ENCODE measurements at places on chromosomes 3 and 15.

GRCh38 chr3:34969513-34969912, 669.8 kb upstream of the ARPP21 start:
- no peak for DNase-seq

GRCh38 chr15:29968099-29968894, 114.5 kb upstream of the GOLGA8J start:
- no peak for DNase-seq

DNA sequence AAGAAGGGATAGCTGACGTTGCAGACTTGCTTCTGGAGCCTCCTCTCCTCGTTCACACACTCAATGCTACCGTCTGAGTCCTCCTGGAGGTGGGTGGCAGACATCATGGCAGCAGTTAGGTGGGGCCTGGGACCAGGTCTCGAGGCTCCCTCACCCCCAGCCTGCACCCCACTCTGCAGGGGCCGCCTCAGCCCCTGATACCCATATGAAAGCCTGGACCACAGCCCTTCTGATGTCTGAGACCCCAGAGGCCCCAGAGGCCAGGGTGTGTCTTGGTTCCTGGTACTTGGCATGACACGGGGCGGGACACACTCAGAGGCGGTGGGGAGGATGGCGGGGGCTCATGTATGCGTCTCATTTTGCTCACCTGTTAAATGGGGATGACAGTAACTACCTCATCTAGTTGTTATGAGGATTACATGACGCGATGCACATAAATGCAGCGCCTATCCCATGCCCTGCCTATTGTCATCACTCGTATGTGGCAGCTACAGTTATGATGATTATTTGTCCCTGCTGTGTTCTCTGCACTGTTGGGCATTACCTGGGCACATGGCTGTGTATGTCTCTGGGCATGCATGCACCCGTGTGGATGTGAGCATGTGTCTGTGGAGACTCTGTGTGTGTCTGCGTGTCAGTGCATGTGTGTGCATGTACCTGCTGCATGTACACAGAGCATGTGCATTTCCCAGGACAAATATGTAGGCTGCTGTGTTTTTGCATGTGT, 39.9 kb downstream of the FEM1B start:
- DNase-seq, result no peak

DNA sequence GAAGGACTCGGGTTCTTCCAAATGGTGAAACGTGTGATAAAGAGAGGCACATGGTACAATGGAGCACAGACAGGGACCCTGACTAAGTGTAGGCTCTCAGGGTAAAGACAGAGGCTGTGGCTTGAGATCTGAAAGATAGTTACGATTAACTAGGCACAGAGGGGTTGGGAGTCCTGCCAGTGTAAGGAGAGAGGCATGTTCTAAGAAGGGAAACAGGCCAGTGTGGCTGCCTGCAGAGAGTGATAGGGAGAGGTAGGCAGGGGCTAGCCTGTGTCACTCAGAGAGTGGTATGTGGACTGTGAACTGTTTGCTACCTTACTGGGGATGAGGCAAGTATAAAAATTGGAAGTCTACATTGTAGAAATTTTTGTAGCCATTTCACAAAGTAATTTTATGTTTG, 109.5 kb downstream of the PEX5L start:
- no peak for DNase-seq

- no peak for DNase-seq
Measured at GRCh38 chr3:39292961-39293360, 13.1 kb upstream of the CX3CR1 start.

DNA sequence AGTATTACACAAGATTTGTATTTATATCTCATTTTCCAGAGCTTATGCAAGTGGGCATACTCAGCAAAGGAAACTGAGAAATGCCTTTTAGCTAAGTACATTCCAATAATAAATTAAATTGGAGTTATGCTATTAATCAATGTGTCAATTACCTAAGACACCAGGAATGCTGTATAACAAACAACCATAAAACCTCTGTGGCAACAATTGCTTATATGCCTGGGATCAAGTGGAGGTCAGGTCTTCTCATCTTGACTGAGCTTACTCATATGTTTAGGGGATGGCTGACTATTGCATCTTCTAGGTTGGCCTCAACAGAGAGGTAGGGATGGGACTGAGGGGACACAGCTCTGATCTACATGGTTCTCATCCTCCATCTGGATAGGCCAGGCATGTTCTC, 30.7 kb downstream of the CD200R1L start:
- no peak for DNase-seq

DNA sequence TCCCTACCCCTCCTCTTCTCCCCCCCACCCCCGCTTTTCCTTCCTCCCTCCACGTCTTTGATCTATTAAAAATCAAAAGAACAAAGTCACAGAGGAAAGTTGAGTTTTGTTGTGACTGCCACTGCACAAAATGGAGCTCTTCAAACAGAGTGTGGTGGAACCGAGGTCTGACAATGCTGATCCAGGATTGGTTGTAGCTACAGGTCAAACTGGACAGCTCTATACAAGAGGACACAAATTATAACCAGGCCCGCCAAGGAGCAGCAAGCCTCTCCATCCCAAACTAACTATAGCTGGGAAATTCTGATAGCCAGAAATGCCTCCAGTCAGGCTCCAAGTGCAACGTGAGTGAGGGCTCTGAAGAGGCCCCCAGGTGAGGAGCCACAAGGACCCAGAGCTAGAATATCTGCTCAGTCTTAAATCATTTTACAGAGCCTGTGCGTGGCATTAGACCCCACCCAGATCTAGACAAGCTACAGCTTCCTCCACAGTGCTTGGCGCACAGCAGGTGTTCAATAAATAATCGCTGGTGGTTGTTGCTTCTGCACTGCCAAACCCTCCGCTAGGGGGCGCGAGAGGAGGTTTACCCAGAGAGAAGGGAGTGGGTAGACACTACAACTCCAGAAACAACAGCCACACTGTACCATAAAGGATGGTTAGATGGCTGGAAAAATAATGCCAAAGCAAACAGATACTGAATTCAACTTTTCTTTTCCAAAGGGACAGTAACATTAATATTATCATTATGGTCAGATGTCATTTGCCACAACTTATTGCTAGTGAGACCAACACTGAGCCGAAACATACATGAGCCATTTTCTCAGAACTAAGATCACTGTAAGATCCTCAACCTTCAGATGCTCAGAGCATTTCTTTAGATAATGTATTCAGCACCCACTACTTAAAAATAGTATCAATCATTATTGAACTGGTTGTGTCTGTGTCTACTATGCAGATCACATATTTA, 44.6 kb downstream of the ZIC4 start:
- DNase-seq, result peak; percentile 3

- DNase-seq, result peak; percentile 18
Measured at GRCh38 chr15:62390791-62391640, 225.9 kb upstream of the C2CD4B start.

GRCh38 chr15:60460931-60461330, 18.0 kb downstream of the ICE2 start:
- no peak for DNase-seq

DNA sequence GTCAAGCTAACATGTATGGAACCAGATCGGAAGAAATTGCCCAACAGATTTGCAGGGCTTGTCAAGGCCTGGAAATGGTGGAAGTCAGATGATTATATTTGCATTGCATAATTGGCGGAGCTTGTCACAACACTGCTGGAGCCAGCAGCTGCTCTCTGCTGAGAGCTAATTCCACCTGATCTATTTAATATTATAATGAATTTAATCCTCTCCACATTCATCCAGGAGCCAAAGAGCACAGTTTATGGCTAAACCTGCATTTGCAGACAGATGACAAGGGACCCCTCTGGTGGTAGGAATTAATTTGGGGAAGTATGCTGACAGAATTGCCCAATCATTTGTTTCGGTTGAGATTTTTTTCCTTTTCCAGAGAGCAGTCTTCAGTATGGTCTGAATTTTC, 730.2 kb downstream of the TUSC7 start:
- DNase-seq, result no peak

- no peak for DNase-seq
Measured at GRCh38 chr3:105799286-105799685, 69.5 kb downstream of the CBLB start.

- DNase-seq, result no peak
Measured at GRCh38 chr3:59759298-59760031, 709.6 kb upstream of the CFAP20DC start.

DNA sequence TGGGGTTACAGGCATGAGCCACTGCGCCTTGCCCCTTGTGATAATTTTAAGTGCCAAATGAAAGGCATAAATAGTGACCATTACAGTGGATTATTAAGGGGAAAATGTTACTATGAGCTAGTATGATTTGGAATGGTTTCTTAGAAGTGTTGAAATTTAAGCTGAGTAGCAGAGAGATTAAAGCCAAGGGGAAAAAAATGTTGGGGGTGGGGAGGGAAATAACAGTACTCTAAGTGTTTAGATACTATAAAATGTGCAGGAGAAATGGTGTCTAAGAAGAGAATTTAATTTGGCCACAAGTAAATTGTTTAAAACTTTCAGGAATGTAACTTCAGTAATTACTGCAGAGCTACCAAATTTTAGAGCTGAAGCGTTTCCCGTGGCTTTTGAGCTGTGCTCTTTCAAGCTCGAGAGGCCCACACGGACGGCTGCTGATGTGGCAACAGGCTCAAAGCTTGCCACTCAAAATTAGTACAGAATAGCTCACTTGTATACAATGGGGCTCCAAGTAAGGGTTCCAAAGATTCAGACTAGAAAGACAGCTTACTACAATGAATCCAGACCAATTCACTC, 23.9 kb upstream of the SLC12A8 start:
- DNase-seq, result no peak

DNA sequence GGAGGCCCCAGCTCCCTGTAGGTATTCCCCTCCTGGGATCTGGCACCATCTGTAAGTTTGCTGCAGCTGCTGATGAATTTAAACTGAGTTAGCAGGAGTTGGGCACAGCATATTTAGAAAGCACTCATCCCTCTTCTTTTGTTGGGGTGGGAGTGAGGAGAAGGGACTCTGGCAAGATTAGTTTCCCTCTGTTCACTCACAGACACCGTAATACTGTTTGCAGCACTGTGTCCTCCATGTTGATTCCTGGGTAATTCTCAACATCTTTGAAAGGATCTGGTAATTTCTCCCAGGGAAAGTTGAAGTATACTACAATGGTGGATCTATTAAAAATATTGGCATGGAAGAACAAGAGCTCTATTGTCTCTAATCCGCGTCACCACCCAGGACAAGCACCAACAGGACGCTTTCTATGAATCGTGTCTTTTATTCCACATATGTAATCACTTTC, 173.3 kb downstream of the RBMS3 start:
- DNase-seq, result no peak

DNA sequence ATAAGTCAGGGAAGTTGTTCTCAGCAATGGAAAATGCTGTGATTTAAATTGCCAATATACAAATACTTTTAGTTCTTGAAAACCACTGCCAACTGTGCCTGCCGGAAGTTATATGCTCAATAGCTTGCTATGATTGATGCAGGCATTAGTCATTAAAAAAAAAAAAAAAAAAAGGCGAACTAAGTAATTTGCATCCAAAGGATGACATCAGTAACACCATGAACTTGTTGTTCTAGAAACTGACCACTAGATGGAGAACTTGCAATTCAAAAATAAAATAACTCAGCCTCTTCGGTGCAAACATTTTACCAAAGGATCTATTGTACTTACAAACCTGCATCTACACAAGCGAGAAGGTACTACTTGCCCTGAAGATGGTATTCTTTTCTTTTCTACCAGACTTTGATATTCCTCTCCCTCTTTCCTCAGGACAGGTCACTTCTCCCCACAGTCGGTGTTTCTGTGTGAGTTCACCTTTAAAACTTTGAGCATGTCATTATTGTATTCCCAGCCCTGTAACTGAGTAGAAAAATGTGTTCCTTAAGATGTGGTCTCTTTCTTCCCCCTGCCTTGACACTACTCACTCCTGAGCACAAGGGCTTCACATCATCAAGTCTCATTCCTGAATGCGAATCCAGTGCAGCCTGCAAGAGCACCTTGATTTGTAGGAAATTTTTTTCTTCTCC, 115.0 kb upstream of the VEPH1 start:
- DNase-seq, result no peak

DNA sequence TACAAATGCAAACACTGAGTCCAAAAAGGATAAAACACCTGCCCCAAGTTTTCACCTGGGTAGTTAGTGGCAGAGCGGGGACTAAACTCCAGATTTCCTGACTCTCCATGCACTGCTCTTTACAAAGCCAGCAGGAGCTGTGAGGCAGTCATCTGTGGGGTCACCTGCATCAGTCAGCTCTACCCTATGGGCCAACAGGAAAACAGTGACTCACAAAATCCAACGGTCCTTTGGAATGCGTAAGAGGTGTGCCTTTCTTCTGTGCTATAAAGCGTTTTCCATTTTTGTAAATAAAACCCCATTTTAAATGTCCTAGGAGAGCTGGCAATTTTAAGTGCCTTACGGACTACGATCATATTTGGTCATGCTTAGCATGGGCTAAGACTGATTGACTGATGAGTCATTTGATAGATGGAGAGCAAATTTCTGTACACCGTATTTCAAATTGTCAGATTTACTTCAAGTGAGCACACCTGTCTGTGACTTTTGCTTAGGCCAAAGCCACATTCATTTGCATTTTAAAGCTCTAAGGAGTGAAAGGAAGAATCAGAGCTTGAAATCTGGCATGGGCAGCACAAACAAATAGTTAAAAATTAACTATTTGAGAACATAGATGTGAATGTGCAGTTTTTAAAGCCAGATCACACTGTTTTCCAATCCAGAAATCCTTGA, 4.4 kb upstream of the COL8A1 start:
- no peak for DNase-seq

GRCh38 chr3:115154611-115155010, 7.5 kb upstream of the ZBTB20 start:
- DNase-seq, result no peak

DNA sequence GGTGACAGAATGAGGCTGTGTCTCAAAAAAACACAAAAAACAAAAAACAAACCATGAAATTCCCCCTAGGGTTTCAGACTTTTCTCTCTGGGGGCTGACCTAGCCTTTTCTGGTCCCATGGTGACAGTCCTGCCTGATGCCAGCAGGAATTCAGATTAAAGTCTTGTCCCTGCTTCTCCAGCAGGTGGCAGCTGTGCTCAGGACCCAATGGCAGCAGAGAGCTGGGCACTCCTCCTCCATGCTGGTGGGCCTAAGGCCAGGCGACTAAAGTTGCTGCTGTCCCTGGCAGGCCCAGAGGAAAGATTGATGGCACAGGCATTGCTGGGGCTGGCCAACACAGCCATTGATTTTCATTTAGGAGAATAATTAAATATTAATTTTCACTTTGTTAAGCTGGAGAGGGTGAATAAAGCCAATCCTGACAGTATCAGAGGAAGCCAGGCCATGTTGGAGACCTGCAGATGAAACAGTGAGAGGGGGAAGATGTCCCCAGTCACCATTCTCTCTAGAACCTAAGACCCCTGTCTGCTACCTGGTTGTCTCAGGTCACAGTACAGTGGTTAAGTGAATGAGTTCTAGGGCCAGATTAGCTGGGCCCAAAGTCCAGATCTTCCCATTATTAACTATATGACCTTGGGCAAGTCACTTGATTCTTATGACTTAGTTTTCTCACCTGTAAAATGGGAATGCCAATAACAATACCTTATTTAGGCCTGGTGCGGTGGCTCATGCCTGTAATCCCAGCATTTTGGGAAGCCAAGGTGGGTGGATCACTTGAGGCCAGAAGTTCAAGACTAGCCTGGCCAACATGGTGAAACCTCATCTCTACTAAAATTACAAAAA, 7.1 kb downstream of the CELF6 start:
- DNase-seq, result peak; percentile 63

- DNase-seq, result no peak
Measured at GRCh38 chr3:148681080-148681479, 16.6 kb upstream of the AGTR1 start.

GRCh38 chr3:65402597-65402996, 636.1 kb downstream of the MAGI1 start:
- DNase-seq, result no peak

- DNase-seq, result no peak
Measured at GRCh38 chr3:149479621-149480325, 5.3 kb downstream of the TM4SF4 start.
